Central memory CD4-positive, alpha-beta T cell (primary cell): ENCODE measurements at places on chromosomes 12 and 14.

GRCh38 chr12:48379794-48380193 is 29.1 kb upstream of the ZNF641 start:
- no peak for DNase-seq

DNA sequence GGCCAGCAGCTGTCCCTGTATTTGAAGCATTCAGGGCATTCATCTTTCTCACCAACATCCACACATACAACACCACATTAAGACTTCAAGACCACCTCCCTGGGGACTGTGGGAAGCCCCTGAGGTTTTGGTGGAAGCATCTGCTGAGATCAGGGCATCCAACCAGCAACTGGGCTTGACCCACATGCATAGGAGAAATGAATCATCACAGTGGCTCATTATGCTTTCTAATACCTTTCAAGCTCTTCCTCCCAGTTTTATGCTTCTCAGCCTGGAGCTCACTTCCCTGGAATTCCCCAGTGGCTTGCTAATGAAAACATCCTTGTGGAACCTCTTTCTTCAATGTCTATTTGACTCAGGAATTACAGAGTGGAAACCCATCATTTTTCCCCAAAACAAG is 21.4 kb upstream of the CMKLR1 start:
- DNase-seq: no peak

GRCh38 chr14:92199763-92200162 is 78.0 kb downstream of the CPSF2 start:
- no peak for DNase-seq

GRCh38 chr14:74144789-74145188 is 60.0 kb downstream of the LIN52 start:
- DNase-seq: no peak

GRCh38 chr14:91269076-91269991 is 24.8 kb upstream of the GPR68 start:
- DNase-seq: no peak

- DNase-seq: no peak
These were observed 11.8 kb upstream of the EDDM3A start for GRCh38 chr14:20733684-20734429.

GRCh38 chr12:11727133-11727664 is 77.7 kb downstream of the ETV6 start:
- peak; percentile 65 for DNase-seq

GRCh38 chr12:15318841-15319240 is 3.5 kb upstream of the PTPRO start:
- DNase-seq: no peak

GRCh38 chr12:80050236-80050635 is 49.1 kb upstream of the OTOGL start:
- DNase-seq: no peak

GRCh38 chr14:93857081-93857480 is 68.8 kb upstream of the PRIMA1 start:
- no peak for DNase-seq

DNA sequence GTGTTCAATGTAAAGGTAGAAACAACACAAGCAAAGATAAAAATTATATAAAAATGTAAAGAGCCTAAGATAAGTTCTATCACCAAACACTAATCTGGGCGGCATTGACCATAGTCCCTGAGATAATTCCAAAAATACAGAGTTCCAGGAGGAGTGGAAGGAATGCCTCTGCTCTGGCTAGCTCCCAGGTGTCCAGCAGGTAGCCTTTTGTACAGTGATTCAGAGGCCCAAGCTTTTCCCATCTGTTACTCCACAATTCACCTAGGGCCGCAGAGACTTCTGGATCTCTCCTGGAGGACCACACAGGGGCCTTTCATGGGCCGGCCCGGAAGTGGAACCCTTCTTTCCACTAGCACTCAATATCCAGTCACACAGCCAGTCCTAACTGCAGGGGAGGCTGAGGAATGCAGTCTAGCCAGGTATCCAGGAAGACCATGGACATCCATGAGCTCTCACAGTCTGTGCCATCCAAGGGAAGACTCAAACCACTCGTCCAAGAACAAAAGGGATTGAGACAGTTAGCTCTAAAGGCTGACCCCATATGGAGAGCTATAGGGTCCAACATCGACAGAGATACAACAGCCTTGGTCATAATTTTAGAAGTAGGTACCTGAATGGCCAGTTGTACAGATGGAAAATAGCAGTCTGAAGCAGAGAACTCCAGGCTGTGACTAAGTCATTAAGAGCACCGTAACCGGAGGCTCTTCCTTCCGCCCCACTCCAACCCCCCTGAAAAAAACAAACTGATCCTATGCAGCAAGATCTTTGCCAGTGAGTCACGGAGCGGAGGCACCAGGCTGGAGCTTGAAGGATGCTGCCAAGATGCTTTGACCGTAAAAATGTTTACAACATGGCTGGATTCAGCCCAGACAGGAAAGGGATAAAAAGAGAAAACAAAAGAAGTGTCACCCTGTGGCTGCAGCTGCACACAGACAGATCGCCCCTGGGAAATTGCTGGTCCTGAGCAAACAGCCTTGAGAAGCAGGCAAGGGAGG is 204.8 kb downstream of the NUAK1 start:
- DNase-seq: no peak
